ENCODE measurements at places on chromosomes 2 and 18. TPM values are rescaled to one million over a fixed set of nuclear protein-coding genes. Genes with fewer than 3 reads are reported as not detected.

- no peak for DNase-seq
Measured at GRCh38 chr18:58064406-58064998, 20.5 kb downstream of the NEDD4L start.

DNA sequence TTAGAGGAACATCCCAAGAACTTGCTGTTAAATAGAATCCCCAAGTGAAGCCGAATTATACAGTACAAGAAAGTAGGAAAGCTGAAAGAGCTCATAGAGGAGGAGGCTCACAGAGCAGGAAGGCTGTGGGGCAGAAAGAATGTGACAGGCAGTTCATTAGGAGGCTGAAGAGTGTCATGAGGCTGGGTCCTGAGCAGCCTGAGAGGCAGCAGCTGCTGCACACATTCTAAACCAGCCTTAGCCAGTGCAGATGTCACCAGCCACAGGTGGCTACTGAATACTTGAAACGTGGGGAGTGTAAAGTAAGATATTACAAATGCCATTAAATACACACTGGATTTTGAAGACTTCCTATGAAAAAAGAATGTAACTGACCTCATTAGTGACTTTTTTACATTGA lies 490.2 kb upstream of the KLHL29 start:
- no peak for DNase-seq

GRCh38 chr18:57533006-57533867 lies 53.3 kb downstream of the FECH start:
- DNase-seq = peak; percentile 17

The INHA gene
- 0.35 TPM for total RNA-seq

The SOWAHC gene
- total RNA-seq = 2.7 TPM

GRCh38 chr2:231458368-231458767 lies 5.9 kb downstream of the NCL start:
- DNase-seq = no peak

The SPATA3 gene
- not detected for total RNA-seq

DNA sequence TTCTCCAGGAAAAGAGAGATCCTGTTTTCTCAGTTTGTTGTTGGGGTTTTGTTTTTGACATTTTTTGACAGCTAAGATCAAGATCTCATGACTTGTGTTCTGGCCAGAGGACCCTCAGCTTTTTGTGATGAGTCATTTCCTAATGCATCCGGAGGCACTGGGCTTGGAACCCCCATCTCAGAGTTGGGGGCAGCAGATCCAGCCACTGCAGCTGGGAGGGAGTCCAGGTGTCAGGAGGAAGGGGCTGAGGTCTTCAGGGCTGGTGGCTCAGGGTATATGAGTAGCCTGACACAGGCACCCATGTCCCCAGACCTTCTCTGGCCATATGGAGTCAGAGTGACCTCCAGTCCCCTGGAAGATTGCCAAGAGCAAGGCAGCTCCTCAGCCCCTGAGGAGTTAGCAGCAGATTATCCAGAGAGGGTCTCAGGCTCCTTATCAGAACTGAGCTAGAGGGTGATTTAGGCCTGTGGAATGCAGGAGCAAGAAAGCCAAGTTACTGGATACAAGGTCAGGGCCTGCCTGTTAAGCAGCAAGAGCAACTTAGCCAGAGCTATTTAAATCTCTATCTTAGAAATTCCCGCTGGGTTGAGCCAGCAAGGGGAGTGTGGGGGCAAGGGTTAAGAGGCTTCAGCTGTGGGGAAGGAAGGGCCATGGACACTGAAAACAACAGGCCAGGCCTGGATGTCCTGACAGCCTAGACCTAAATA lies 62.4 kb downstream of the TANC1 start:
- DNase-seq = peak; percentile 16

- DNase-seq = no peak
Measured at GRCh38 chr2:223050188-223050587, 1.8 kb upstream of the KCNE4 start.

All from H4 (cell line).